ENCODE measurements at places on chromosomes 11 and 22.

- no peak for DNase-seq
Observed at GRCh38 chr22:49786976-49787706, 40.5 kb downstream of the BRD1 start.

GRCh38 chr11:108881131-108881530 is 216.3 kb downstream of the DDX10 start:
- DNase-seq = no peak

- no peak for DNase-seq
Observed at GRCh38 chr11:20031155-20032001, 128.9 kb downstream of the DBX1 start.

DNA sequence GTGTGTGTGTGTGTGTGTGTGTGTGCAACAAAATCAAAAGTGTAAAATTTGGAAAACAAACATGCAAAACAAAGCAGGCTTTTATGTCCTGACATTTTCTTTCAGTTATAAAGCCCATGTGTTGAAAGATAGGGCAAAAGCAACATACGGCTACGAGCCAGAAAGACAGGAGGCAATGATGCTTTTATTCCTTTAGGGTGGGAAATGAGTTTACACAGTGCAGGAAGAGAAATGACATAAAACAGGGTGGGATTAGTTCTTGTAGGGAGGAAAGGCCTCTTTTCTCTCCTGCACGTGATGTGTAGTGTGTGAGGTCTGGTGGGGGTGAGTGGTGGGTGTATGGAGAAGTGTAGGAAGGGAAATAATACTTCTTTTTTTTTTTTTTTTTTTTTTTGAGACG is 29.4 kb downstream of the IL18 start:
- no peak for DNase-seq

DNA sequence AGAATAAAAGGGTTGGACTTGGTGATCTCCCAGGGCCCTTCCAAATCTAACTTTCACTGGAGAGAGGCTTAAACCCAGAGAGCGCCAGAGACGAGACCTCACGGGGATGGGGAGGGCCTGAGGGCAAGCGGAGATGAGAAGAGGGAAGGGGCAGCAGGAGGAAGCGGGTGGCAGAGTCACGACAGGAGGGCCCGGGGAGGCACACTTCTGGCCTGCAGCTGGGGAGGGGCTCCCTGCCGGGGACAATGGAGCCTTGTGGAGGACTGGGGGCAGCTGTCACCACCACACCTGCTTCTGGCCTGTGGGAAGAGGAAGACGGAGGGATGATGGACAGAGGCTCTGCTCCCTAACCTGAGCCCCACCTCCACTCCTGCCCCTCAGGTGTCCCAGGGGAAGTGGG is 40.2 kb downstream of the PDE2A start:
- DNase-seq = no peak

GRCh38 chr11:68026391-68027105 is 3.9 kb upstream of the NDUFS8 start:
- DNase-seq = no peak

DNA sequence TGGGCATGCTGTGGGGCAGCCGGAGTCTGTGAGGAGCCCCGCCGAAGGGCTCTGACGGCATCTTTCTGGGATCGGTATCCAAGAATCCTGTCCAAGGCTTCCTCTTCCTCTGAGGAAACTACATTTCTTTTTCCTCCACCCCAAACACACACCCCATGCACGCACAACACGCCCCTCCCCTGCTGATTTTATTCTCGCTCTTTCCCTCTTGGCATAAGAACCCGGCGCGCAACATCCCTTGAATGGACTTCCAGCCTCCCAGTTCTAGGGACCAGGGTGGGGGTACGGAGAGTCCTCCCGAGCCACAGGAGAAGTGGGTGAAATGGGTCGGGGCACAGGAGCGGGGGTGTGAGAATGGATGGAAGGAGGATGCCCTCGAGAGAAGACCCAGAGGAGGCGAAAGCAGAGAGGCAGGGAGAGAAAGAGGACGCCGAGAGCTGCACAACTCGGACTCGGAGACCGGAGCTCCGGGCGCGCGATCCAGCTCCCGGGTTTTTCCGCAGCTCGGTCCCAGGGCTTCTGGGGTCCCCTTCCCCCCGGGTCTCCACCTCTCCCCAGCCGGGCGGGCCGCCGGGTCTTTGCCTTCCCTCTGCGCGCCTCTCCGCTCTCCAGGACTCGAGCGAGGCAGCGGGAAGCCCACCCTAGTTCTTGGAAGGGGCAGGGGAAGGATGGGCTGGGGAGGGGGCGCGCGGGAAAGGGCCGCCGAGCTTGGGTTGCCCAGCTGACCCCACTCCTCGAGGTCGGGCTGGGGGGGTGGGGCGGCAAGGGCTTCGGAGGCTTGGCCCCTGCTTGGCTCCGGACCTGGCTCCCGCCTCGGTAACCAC is 1.5 kb upstream of the LARGE1 start:
- DNase-seq = peak; percentile 63

- DNase-seq = peak; percentile 50
Observed at GRCh38 chr22:46006379-46007002, 29.5 kb upstream of the WNT7B start.

GRCh38 chr22:31742115-31742514 is 7.8 kb downstream of the PRR14L start:
- no peak for DNase-seq

DNA sequence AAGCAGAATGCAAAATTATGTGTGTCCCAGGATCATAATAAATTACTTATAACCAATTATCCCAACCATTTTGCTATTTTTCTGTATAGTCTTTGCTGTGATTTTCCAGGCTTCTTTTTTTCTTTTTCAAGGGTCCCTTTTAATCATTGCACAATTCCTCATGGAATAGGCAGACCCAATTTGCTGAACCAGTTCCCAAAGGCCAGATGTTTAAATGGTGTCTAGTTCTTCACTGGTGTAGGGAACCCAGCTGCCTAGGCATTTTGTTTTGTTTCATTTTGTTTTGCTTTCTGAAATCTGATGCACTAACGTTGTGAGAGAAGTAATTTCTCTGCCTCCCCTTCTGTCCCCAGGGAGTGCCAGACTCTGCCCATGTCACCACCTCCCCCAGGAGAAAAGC is 60.4 kb downstream of the CHST1 start:
- no peak for DNase-seq

- DNase-seq = no peak
Observed at GRCh38 chr11:72338741-72339140, 94.8 kb upstream of the PHOX2A start.

DNA sequence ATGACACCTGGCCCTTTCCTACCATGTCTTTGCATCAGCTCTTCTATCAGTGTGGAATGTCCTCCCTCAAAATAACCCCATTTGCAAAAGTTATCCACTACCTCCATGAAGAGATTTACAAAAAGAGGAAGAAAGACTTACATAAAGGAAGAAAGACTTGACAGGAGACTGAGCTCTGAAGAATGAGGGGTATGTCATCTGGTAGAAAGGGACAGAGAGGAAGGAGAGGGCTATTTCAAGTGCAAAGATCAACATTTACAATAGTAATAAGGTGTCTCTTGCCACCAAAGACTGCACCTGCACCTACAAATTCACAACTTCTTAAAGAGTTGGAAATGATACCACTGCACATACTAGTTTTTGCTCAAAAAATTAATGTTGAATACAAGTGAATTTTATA is 18.2 kb downstream of the PAK1 start:
- DNase-seq = no peak

- DNase-seq = no peak
Observed at GRCh38 chr22:16818538-16818937, 6.7 kb downstream of the XKR3 start.

Measured in caudate nucleus (tissue), 63 donors.